Pancreas (tissue), 10 donors: ENCODE measurements at places on chromosomes 6 and 20. TPM values are rescaled to one million over a fixed set of nuclear protein-coding genes. Genes with fewer than 3 reads are reported as not detected.

Gene MYCT1
- total RNA-seq = 0.93 TPM

DNA sequence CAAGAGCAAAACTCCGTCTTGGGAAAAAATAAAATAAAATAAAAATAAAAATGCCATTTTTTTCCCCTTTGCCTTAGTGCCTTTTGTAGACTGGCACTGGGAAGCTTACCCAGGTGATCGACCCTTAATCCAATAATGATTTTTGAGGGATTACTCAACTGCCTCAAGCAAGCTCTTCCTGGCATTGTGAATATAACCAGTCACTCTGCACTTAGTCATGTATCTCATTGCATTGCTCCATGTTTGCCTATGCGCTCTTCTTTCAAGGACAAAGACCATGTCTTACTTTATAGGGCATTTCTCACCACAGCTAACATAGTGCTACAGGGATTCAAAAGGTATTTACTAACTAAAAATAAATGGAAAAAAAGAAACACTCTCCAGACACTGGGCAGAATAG, 13.0 kb downstream of the GFOD1 start:
- no peak for DNase-seq

DNA sequence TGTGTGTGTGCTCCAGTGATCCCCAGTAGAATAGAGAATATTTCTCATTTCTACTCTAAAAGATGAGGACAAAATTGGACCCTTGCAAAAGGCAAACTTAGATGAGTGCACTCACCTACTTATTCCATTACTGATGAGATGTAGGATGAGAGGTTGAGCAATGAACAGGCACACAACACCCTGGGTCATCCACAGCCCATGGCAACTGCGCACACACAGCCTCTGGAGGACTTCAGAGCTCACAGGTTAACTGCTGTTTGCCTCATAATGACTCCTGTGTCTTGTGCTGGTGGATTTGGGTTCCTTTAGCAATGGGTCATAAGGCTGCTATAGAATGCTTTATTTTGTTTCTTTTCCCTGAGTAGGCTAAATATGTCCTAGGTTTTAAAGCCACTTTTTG, 103.6 kb upstream of the TNFAIP3 start:
- DNase-seq = no peak

Gene SLC17A1
- total RNA-seq = not detected

Gene LAMA4
- 14.0 TPM for total RNA-seq

- no peak for DNase-seq
These were observed 307.4 kb downstream of the TRDN start for GRCh38 chr6:123329337-123329736.

Gene CGA
- total RNA-seq = 0.16 TPM

Gene GRIK2
- total RNA-seq = 1.1 TPM

Gene C20orf204
- total RNA-seq = 0.81 TPM

DNA sequence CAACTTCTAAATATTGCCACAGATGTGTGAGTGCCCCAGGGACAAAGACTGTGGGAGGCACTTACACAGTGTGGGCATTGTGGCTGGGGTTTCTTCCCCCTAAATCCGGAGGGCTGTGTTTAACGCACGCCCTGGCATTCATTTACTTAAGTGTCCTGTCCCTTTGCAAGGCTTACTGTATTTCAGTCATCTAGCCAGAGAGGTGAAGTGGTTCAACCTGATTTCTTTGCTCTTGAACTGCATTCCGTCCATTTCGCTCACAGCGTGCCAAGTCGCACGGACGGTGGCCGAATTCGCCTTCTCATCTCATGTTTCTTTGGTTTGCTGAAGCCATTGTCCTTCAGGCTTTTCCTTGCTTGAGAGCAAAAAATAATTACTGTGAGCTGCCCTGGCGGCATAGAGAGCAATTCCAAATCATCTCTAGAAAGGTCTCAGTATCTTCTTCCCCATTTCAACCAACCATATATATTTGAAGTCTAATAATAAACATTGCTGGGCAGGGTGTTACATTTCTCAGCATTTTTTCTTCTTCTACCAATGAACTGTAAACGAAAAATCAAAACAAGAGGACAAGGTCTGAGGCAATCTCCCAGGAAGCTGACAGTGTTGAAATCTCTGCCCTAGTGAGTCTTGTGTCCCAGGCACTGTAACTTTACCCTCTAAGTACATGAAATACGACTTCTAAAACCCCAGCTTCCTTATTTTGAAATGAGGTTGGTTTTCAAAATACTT, 16.9 kb downstream of the SYTL3 start:
- DNase-seq = no peak

Gene ZC2HC1B
- total RNA-seq = not detected

Gene GLP1R
- total RNA-seq = 4.7 TPM

- DNase-seq = no peak
These were observed 193.3 kb downstream of the UTRN start for GRCh38 chr6:144478483-144478882.

DNA sequence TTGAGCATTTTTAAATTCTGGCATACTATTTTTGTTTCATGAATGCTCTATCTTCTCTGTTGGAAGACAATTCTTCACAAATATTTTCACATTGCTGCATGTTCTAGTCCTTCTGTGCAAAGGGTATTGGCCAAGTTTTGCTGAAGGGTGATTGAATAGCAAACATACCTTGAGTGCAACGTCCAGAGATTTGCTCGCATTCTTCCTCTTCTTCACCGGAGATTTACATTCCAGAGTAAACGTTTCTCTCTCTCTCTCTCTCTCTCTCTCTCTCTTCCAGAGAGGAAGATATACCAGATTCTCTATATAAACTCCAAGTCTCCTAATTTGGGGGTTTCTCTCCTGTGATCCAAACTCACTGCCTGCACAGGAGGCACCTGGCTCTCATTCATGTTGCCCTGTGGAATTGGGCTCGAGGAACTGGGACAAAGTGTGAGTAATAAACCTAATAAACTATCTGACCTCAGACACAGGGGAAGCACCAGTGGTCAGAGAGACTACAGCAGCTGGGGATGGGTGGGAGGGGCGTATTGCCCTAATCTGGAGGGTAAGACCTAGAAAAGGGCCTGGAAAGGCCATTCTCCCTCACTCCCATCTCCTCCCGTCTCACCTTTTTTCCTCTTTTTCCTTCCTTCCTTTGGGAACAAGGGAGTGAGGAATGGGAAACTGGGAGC, 1.1 kb upstream of the TREML1 start:
- DNase-seq = no peak

- no peak for DNase-seq
These were observed 31.0 kb downstream of the KCNQ2 start for GRCh38 chr20:63441136-63442099.

Gene PHACTR1
- total RNA-seq = 6.5 TPM

DNA sequence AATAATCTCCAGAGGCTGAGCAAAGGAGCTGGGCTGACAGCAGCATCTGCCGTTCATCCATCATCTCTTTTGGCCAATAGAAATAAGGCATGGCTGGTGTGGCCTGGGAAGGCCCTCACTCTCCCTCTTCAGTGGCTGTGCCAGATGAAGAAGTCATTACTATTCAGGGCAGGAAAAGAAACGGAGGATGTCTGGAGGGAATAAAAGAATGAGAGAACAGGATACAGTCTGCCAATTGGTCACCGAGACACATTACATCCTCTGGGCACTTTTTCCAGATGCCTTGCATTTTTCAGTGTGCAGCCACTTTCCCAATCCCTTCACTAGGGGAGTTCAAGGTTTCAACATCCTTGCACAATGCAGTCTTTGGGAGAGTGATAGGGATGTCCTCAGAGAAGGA, 32.2 kb upstream of the VGLL2 start:
- DNase-seq = no peak

DNA sequence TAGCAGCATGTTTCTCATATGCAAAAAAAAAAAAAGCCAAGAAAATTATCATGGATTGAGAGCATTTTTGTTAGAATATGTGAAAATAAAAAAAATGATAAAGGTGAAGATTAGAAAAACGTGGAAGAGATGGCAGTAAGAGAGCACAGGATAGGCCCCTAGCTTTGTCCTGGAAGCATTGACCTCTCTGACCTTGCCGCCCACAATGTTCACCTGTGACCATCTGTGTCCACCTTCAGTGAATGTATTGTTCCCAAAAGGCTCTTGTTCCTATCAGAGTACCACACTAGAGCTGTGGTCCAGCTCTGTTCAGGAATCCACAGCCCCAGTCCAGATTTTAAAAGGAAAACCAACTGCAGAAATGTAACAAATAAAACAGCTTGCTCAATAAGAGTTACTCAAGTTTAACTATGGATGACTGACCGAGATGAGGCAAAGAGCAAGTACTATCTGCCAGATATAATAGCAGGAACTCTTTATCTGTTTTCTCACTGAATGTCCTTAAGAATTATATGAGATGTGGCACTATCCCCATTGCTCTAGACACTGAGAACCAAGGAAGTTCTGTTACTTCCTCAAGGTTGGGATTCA, 287.7 kb upstream of the STXBP5 start:
- DNase-seq = no peak

DNA sequence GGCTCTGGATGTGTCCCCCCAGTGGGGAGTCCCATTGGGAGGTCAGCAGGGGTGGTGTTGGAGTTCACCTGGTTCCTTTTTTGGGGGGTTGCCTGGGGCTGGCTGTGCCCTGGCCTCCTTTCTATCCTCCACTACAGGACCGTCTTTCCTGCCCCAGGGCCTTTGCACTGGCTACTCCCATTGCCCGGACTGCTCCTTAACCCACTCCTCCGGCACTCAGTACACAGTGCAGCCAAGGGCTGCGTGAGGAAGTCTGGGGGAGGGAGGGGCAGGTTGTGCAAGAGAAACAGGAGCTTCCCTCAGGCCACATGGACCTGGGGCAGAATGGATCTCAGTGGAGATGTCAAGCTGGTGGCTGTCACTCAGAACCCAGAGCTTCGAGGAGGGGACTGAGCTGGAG, 429.3 kb upstream of the SULF2 start:
- DNase-seq = no peak

DNA sequence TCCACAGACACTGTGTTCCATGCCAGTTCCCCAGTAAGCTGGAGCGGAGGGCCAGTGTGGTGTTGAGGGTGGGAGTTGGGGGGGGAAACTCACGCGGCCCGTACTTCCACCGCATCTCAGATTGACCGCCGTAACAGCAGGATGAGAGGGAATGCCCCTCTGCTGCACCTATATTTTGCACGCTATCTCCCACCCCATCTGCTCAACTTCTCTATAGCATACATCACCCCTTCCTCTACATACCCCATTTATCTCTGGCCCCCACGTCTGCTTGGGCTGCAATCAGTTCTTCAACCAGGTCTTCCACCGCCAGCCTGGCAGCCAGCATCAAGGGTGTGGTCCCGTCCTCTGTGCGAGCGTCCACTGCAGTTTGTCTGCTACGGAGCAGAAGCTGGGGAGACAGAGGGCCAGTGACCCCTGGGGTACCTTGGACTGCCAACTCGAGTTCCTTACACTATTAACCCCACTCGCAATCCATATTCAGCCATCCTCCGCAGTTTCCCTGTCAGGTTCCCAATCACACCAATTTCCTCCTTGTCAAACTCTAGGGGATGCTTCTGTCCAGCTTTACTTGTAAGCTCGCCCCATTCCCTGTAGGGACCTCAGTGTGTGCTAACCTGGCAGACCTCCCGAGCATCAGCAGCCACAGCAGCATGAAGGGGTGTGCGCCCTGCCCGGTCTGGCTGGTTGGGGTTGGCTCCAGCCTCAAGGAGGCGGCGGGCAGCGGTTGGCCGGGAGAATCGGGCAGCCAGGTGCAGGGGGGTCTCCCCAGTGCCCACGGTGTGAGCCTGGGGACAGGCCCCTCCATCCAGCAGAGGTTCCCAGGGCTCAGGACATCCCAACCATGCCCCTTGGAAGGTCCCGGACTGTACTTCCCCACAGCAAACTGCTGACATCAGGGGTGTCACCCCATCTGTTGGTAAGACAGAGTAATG, 4.5 kb upstream of the GPSM3 start:
- no peak for DNase-seq

Gene HLA-DPA1
- total RNA-seq = 162 TPM

DNA sequence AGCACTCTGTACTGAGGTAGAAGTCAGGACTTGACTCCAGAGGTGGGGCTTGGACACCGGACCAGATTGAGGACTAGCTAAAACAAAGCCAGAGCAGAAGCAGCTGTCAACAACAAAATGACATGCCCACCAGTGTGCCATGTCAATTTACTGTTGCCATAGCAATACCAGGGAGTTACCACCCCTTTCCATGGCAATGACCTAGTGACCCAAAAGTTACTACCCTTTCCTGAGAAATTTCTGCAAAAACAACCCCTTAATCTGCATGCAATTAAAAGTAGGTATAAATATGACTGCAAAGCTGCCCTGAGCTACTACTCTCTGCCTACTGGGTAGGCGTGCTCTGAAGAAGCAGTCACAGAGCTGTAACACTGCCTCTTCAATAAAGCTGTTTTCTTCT, 21.0 kb downstream of the MAP3K5 start:
- no peak for DNase-seq

DNA sequence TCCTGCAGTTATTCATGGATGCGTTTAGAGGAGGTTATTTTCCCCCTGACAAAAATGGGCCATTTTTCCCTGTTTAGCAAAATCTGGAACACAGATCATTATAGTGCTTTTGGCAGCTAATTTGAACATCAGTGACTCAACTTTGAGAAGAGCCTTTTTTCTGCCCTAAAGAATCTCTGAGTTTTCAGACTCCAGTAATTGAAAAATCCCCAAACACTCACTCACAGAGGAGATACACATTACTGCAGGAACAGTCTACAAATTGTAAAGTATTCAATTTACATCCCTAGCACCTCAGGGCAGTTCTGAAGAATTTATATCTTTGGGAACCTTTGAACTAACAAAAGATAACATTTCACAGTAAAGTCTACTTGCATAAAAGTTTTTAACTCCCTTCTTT, 966.6 kb upstream of the SLC35B3 start:
- DNase-seq = no peak

DNA sequence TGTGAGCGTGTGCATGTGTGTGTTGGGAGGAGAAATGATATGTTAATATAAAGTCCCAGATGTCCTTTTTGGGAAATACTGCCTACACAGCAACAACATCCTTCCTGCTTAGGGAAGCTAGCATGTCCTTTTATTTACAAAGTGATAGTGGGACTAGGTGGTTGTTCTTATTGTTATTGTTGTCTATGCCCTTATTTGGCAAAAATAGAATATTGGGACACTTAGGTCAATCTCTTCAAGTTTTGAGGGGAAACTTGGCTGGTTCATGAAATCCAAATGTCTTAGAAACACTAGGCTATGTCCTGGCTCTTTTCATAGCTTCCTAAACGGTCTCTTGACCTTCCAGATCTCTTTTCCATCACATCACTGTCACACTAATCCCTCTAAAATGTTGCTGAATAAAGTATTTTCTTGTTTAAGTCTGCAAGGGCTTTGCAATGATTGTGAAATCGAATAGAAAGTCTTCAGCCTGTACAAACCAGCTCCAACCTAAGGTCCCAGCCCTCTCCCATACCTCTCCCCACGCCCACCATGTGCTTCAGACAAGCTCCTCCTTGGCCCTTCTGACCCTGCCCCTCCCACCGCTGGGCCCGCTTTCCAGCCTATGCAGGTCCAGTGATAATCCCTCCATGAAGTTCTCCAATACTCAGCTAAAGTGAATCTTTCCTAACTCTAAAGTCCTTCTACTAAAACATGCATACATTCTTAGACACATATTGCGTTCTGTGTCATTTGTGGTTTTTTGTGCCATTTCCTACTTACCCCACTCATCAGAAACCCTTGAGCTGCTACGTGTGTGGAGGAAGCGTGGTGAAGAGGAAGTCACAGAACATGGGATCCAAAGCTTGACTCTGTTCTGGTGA, 205.1 kb downstream of the LY86 start:
- no peak for DNase-seq

- no peak for DNase-seq
These were observed 86.8 kb downstream of the ARHGAP18 start for GRCh38 chr6:129623008-129623732.

GRCh38 chr20:45344168-45344860, 3.9 kb downstream of the SDC4 start:
- DNase-seq = peak; percentile 63

GRCh38 chr20:5932796-5933195, 17.5 kb downstream of the TRMT6 start:
- DNase-seq = no peak
